ENCODE measurements at places on chromosomes 2 and 18.

DNA sequence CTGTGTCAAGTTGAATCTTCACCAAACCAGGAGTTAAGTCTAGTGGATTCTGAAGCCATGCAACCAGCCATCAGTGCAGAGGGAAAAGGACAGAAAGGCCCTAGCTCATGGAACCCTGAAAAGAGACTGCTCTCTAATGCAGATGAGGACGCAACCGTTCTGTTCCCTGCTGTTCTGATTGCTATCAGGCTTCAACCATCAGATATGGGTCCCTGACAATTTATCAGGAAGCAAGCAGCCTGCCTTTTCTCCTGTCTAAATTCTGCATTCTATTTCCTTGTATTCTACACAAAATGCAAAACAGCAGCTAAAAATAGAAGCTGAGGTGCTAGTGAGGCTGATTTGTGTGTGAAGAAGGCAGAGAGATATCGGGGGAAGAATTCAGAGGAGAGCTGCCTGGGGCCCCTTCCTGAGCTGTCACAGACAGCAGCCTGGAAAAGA, 68.4 kb upstream of the RTN4 start:
- no peak for DNase-seq

DNA sequence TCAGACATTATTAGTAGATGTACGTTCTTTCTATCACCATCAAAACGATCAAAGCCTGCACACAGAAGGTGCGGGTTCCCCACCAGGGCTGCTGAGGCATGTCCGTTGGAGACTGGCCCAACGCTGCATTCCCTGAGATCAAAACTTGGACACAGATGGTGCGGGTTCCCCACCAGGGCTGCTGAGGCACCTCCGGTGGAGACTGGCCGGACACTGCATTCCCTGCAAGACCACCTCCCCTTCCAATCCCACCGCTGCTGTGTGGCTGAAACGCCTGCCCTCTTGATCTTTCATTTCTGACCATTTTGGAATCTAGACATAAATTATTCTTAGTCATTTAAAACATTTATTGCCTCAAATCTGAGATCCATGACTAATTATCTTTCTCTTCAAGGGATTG, 254.2 kb upstream of the SALL3 start:
- no peak for DNase-seq

DNA sequence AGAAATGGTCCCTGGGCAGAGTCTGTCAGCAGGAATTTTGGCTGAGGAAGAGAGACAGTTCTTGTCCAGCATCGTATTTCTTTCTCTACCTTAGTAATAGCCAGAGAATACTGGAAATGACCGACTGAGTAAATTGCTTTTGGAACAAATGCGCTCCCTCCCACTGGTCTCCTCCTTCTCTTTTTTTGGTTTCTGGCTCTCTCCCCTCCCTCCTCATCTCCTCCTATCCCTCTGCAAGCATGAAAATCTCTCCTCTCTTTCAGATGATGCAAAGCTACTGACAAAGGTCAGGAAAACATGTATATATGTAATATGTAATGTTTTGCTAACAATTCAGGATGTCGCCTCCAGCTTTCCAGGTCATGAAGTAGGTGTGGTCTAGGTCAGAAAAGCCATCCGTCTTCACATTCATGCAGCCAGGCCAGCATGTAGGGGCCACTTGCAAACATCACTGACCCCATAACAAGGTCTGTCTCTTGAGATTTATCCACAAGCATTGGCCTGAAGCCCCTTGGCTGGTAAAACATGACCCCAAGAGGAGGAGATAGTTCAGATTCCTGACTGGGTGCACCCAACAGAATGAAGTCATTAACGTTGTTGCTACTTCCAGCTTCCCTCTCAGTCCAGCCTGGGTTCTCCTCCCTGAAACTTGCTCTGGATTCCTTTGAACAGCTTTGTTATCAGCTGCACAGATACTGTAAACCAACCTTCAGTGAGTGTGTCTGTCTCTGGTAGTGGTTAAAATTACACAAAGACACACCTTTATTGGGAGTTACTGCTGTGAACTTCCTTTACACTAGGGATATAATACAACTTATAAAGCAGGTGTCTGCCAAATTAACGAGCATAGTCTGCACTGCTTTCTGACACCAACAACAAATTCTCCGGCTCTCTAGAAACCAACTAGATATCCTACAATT, 864.4 kb upstream of the KLHL29 start:
- no peak for DNase-seq

DNA sequence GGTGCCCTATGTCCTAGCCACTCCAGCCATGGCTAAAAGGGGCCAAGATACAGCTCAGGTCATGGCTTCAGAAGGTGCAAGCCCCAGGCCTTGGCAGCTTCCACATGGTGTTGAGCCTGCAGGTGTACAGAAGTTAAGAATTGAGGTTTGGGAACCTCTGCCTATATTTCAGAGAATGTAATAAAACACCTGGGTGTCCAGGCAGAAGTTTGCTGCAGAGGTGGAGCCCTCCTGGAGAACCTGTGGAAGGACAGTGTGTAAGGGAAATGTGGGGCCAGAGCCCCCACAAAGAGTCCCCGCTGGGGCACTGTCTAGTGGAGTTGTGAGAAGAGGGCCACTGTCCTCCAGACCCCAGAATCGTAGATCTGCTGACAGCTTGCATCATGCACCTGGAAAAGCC, 74.1 kb downstream of the SMIM21 start:
- DNase-seq, result no peak

DNA sequence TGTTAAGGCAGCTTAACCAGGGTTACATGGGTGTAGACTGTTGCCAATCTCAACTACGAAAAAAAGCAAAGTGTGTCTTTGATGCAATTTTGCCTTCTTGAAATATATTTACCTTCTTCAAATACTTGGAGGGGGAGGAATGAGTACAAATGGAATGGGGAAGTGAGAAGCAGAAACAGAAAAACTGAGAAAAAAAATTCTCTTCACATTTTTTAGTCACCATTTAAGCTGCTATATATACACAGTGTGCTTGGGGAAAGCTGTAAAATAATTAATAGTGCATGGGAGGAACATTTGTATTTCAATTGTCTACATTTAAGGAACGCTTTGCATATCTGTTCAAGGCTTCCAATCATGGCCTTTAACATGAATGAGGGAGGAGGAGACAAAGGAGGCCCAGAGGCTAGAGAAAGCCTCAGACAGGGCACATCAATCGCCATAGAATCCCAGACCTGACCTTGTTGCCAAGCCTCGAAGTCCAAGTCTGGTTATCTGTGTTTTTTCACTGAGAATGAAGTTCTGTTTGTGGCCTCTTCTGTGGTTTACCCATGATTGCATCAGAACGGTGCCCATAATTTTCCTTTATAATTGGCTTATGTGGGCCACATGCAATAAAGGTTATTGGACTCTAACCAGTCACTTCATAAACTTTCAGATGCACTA, 158.6 kb downstream of the PIK3C3 start:
- no peak for DNase-seq

DNA sequence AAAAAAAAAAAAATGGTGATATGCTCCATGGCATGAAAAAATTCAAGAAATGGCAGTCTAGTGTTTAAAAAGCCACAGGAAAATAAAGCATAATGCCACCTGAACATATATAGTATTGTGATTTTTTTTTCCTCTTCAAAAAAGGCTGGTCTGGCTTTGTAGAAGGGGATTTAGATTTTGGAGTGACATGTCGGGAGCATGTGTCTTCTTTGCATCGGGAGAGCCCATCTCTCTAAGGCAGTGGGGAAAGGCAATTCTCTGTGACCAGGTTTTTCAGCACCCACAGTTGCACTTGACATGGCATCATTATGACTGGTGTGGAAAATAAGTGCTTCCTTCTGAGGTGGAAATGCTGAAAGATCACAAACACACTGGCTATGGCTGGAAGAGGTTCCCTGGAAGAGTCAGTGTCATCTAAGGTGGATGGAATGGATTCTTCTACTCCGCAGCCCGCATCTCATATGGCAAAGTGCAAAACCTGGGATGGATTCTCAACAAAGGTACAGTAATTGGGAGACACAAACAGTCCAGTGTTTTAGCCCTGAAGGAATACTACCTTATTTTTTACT, 172.5 kb downstream of the AGAP1 start:
- no peak for DNase-seq

DNA sequence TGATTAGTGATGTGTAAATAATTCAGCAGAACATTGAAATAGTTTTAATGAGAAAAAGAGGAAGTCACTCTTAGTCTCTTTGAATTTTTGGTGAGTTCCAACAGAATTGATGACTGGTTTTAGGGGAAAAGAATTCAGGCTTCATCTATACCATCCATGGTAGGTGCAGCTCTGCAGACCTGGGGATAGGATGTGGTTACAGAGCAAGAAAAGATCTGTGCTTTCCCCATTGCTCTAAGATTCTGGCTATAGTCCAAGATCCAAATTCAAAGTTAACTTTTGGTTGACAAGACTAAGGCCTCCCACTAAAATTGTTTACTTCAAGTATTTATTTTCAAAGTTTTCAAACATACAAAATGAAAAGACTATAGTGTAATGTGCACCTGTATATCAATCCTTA, 3.6 kb downstream of the UGT1A10 start:
- DNase-seq, result no peak

GRCh38 chr2:200257570-200257969, 48.9 kb upstream of the SPATS2L start:
- DNase-seq, result no peak

- DNase-seq, result no peak
These were observed 49.2 kb upstream of the CREB1 start for GRCh38 chr2:207480521-207481040.

DNA sequence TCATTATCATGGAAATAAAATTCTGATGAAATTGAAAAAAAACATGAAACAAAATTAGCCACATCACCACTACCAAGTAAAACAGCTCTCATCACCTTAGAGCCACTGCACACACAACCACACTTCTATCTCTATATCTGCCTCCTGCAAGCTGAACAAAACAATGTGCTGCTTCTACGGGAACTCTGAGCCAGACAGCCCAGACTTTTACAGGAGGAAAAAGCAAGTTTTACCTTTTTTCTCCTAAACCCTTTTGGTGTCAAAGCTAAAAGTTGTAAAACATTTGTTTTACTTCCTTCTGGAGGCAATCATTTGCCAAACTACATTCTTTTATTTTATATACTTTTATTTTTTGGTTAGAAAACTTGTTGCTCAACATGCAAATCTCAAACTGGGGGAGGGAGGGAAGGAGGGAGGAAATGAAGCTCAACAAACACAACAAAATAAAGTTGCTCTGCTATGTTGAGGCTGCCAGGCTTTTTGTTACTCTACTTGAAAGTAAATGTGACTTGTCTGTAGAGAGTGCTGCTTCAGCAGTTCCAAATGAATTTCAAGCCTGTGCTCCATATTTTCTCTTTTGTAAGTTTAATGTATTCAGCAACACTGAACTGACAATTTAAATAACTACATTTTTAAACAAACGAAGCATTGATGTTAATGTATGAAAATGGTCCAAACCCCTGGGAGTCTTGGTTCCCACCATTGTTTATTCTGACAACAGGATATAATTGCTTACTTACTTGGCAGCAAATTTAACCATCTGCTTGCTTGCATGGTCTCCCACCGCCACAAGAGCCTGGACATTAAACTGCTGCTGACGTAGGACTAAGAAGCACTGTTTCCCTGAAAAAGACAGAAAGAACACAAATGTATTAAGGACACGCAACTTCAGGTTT, 24.5 kb downstream of the DARS1 start:
- no peak for DNase-seq

- no peak for DNase-seq
These were observed 13.8 kb downstream of the COL6A3 start for GRCh38 chr2:237400199-237400598.

- no peak for DNase-seq
These were observed 171.1 kb upstream of the MYT1L start for GRCh38 chr2:2502201-2502549.

GRCh38 chr18:65753520-65753919, 2.7 kb downstream of the CDH7 start:
- DNase-seq, result no peak

Measured in stimulated activated CD4-positive, alpha-beta T cell treated with anti-CD3 and anti-CD28 coated beads, Interleukin-1b, Interleukin-23, amount 100 ng/mL, for 4 hours (primary cell).